NCI-H1694 (cell line): ENCODE measurements at places on chromosomes 5 and 9.
A peak's percentile ranks its signal among the peaks of the same experiment; 100 is the strongest.

DNA sequence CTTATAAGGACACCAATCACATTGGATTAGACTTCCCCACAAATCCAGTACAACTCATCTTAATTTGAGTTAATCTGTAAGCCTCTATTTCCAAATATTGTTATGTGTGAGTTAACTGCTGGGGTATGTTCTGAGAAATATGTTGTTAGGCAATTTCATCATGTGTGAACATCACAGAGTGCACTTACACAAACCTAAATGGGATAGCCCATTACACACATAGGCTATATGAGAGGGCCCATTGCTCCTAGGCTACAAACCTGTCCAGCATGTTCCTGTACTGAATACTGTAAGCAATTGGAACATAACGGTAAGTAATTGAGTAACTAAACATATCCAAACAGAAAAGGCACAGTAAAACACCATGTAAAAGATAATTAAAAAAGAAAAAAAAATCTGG lies 19.1 kb upstream of the ARSI start:
- no peak for DNase-seq

DNA sequence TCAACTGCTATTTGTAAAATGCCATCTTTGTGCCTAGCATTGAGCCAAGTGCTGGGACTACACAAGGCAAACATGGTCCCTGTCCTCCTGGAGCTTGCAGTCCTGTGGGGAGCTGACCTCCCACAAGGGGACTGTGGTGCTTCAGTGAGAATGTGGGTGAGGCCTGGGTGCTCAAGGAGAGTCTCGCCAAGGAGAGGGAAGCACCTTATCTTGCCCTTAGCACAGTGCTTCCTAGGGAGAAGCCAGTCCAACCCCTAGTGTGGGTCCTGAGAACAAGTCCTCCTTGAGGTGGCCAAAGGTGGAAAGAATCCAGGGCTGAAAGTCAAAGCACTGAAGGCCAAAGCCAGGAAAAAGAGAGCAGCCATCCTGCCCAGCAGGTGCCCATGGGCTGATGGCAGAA lies 31.1 kb upstream of the MVB12B start:
- no peak for DNase-seq

DNA sequence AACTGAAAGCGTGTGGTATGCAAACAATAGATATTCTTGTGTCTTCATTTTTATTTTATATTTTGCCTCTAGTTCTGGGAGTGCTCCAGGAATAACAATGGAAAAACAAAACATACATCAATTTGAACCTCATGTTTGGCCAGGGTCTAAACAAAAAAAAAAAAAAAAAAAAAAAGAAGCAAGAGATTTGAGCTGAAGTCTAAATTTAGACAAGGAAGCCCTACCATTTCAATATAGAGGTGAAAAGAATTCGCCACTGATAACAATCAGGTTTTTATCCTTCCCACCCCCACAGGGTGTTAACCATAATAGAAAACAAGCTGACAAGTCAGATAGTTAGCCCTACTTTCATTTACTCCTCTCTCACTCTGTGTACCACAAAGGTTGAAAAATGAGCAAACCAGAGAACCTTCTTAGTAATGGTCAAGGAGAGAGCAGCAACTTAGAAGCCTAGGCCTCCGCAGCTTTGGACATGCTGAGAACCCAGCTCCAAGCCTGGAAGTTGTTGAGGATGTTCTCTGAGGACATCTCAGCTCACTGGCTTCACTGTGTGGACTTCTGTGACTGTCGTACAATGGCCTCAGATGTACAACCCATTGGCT lies 118.2 kb upstream of the HMHB1 start:
- DNase-seq, result no peak

- DNase-seq, result no peak
Measured at GRCh38 chr5:152136321-152136720, 211.7 kb upstream of the GLRA1 start.

DNA sequence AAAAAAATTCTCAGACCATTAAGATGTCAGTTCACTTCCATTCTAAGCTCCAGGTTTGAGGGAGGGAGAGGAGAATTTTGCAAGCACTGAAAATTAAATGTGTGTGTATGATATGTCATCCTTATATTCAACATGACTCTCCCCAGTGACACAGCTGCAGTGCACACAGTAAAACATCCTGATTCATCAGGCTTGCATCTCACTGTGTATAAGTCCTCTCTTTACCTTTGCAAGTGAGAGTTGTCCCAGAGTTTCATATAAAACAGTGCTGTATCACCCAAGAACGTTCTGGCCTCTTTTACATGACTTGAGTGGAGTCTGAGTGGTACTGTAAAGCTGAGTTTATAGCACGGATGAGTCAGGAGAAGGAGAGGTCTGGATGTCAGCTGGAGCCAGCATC lies 50.0 kb downstream of the DMRT2 start:
- DNase-seq, result no peak

GRCh38 chr5:154483654-154484392 lies 5.8 kb upstream of the HAND1 start:
- DNase-seq, result no peak

GRCh38 chr5:8683496-8683895 lies 814.5 kb downstream of the MTRR start:
- peak; percentile 72 for DNase-seq

GRCh38 chr5:170597109-170597751 lies 93.4 kb downstream of the KCNIP1 start:
- no peak for DNase-seq

DNA sequence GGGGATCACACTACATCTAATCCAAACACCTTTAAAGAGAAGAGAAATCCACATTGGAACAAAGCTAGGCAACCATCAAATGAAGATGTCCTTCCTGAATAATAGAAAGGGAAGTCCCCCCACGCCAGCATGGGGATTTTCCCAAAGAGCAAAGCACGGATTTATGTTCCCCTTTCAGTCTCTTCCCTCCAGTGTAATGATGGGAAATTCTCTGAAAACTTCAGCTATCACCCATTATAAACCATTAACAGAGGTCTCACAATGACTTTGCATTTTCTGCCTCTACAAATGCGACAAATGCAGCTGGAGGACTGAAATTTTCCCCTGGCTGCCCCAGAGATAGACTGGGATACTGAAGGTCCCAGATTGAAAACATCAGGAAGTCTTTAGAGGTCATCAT lies 368.7 kb downstream of the EFNA5 start:
- DNase-seq, result no peak

- no peak for DNase-seq
Measured at GRCh38 chr5:23484096-23484495, 23.3 kb upstream of the PRDM9 start.

GRCh38 chr5:147509710-147510651 lies at the start of gene DPYSL3:
Gene DPYSL3, minus strand, starts transcription at chr5:147510068. Its CDS starts 210 bp downstream, at chr5:147509858.
- DNase-seq, result no peak
